ENCODE measurements at places on chromosomes 2 and 18.

- DNase-seq: no peak
These were observed 15.8 kb downstream of the ATF2 start for GRCh38 chr2:175152242-175152641.

DNA sequence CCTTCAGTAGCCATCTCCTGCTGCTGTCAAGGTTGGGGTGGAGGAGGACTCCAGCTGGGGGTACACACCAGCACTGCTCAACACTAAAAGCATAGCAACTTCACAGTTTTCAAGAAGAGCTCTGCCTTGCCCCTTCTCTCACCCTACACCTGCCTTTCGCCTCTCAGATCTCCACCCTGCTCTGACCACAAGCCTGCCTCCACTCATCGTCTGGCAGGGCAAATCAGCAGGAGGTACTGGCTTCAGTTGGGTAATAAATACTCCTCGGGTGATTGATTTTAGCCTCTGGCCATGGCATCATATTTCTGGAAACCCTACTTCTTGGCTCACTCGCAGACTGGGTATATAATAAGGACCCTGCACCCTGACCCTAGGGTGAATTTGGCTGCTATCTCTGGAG, 3.1 kb upstream of the PRKAG3 start:
- no peak for DNase-seq

GRCh38 chr2:72794572-72794971, 31.3 kb downstream of the EXOC6B start:
- no peak for DNase-seq

DNA sequence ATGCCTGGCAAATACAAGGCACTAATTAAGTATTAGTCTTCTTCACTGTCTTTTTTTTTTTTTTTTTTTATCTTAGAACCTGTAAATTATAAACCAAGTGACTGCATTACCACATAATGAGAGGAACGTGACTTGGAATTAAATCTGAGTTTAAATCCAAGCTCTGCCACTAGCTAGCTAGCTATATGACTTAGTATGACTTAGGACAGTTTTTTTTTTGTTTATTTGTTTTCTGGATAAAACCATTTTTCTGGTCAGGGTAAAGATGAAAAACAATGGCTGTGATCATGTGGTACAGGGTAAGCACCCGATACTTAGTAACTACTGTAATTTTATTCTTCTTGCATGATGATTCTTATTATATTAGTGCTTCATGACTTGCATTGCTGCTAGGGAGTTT, 191.8 kb upstream of the LRRTM1 start:
- no peak for DNase-seq

DNA sequence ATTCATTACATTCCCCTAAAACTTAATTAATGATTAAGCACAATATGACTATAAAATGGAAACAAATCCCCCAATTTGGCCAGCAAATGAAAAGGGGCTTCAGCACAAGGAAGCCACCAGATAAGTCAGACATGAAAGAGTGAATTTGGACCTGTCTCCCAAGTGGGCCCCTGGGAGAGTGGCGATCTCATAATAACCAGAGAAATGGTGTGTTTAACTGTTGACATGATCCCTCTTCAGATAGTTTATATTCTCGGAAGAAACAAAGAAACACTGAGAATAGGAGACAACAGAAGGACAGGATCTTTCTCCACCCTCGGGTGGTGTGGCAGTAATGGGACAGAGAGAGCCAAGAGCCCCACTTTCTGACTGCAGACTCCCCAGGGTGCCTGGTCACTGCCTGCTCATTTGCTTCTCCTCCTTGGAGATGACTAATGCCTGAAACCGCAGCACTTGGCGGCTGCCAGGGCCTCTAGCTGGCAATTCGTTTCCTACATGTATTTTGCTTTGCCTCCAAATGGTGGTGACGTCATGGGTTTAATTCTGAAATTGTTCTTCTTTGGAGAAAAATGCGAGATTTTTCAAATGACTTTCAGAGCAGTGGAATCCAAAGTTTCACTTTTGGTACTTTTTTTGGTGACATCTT, 46.4 kb upstream of the SPP2 start:
- no peak for DNase-seq

- no peak for DNase-seq
These were observed 127.3 kb downstream of the BCL2 start for GRCh38 chr18:63192126-63192884.

DNA sequence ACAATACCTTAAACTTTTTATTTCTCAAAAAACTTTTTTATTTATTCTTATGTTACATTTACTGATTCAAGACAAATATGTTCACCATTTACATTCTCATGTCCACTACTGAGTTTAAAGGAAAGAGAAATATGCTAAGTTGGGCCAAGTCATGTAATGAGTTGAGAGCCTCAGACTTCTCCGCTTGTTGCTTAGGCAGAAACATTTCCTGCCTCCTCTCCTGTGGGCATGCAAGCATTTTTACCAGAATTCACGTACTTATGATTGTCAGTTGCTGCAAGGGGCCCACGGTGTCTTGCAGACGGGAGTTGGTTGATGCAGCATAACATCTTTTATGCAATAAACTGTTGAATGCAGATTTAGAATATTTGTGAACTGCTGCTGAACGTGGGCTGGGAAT, 51.8 kb downstream of the MYO1B start:
- DNase-seq: no peak

- no peak for DNase-seq
These were observed 48.6 kb upstream of the CHMP1B start for GRCh38 chr18:11802586-11802985.

GRCh38 chr2:133138693-133139092, 429.6 kb downstream of the NCKAP5 start:
- DNase-seq: no peak

DNA sequence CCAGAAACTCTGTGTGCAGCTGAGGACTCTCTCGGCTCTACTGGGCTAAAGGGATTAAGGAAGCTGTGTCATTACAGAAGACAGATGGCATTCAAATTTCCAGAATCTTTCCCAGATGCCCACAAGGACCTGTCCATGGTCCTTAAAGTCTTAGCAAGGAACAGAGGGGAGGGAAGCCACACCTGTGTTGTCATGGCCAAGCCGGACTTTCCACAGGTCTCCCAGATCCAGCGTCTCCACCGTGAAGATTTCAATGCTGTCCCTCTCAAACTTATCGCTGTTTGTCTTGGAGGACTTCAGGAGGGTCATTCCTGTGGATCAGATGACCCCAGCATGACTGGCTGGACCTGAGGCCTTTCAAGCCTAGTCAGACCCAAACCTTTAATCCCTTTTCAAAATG, 114.5 kb downstream of the LOXHD1 start:
- peak; percentile 23 for DNase-seq

- DNase-seq: peak; percentile 18
These were observed 568 bp downstream of the ARL5A start for GRCh38 chr2:151827564-151828142.

DNA sequence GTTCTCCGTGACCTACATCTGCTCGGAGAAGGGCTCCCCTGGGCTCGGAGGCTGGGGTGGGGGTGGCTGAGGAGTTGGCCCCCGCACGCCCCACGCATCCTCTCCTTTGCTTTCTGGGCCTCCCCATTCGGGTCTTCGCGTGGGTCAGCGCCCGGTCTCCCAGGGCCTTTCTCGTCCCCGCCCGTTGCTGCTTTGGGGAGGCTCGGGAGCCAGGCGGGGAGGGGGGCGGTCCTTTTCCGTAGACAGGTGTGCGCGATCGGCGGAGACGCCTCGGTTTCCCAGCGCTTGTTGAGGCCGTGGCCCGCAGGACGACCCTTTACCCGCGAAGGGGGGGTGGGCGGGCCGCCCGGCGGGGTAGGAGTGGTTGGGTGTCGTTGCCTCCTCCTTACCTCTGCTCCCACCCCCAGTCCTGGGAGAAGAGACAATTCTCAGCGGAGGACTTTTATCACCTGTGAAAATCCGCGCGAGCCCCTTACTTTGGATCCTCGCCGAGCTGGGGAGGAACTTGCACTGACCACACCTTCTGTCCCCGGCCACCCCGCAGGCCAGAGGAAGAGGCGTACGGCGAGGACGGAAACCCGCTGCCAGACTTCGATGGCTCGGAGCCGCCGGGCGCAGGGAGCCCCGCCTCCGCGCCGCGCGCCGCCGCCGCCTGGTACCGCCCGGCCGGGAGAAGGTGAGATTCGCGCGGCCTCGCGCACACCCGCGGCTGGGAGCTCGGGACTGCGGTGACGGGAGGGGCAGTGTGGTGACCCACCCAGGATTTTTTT, 2.6 kb downstream of the ADCYAP1 start:
- peak; percentile 54 for DNase-seq

GRCh38 chr2:181877181-181877664, 14.3 kb upstream of the ITPRID2 start:
- DNase-seq: no peak

GRCh38 chr18:313931-314330, 46.1 kb upstream of the THOC1 start:
- no peak for DNase-seq

DNA sequence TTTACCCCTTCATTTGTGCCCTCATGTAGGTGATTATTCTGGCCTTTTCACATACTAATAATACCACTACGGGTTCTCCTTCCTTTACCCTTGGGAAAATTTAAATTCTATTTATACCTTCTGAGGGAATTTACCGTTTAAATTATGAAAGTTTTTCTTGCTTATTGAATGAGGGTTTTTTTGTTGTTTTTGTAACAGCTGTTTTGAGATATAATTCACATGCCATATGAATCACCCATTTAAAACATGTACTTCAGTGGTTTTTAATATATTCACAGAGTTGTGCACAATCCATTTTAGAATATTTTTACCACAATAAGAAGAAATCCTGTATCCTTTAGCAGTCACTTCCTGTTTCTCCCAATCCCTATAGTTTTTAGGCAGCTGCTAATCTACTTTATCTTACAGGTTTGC, 54.7 kb downstream of the EML4 start:
- DNase-seq: no peak

- DNase-seq: no peak
These were observed 46.2 kb upstream of the ITGAV start for GRCh38 chr2:186543561-186544131.

DNA sequence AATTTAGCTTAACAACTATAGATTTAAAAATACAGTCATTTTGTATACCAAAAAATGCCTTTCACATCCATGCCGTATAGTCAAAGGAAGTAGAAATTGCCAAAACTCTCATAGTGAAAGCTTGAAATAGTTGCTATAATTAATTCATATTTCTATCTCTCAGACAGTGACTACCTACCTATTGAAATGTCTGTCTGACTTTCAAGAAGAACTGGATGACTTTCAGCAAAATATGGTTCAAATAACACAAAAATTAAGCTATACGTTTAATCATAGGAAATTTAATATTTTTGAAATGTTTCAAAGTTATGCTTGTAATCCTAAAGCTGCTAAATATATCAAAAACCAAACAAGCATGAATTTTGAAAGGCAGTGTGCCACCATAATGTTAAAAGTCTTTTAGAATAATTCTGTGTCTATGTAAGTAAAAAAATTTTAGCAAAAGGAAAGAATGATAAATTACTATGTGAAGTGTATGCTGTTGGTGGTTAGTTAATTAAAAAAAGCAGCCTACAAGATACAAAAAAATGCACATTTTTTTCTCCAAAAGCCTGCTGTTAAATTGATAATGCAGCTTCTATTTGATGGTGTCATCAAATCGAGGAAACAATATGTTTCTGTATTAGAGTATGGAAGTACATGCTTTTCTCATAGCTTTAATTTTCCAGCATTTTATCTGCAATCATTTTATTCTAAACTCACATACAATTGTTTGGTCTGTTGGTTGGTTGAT, 57.7 kb upstream of the ST6GAL2 start:
- no peak for DNase-seq

DNA sequence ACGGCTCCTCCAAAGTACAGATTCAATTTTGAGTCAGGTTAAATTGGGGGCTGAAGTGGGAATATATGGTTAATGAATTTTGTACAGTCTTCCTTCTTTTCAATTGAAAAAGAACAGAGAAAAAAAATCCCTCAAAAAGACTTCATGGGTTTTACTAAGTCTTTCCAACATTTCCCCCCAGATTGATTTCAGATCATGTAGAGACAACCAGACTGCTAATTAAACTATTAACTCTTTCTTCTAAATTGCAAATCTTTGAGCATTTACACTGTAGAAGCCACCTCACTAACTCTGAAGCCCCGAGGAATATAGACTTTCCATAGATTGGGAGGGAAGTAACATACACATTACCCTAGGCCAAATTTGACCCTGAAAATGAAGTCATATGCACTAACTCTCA, 771.0 kb downstream of the NRXN1 start:
- no peak for DNase-seq

GRCh38 chr2:72130659-72131360, 16.9 kb downstream of the CYP26B1 start:
- DNase-seq: no peak

DNA sequence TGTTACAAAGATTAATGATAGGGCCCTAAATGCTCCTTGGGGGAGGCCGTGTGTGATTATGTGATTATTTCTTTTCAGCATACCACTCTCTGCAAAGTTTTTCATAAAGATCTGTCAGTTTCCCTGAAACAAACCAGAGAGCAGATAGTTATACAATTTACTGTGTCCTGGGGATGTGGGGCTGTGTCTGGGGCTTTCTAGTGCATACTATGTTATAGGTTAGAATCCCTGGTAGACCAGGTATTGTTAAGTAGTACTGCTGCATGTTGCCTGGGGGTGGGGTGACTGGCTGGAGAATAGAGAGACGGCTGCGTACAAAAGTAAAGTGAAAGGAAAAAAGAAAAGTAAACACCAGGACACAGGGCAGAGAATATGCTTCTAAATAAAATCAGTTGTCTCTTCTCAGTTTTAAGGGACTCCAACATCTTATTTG, 3.3 kb upstream of the CCBE1 start:
- no peak for DNase-seq

GRCh38 chr2:145156199-145156598, 636.3 kb upstream of the ZEB2 start:
- DNase-seq: no peak

DNA sequence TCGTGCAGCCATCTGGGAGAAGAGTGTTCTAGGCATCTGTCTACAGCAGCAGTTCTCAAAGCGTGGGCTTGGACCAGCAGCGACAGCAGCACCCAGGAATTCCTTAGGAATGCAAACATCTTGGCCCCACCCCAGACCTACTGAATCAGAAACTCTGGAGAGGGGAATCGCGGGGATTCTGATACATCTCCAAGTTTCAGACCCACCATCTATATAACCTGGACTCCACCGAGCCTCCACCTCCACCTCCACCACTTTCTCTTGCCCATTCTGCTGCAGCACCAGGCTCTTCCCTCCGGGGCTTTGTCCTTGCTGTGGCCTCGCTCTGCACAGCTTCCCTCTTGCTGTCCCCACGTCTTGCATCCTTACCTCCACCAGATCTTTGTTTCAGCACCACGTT, 256.4 kb downstream of the BCL2 start:
- no peak for DNase-seq

GRCh38 chr2:821546-821945, 129.1 kb upstream of the SNTG2 start:
- DNase-seq: no peak
